ENCODE measurements at places on chromosomes 5 and 9.

GRCh38 chr9:133521122-133522072 lies 3.4 kb downstream of the MYMK start:
- no peak for DNase-seq

DNA sequence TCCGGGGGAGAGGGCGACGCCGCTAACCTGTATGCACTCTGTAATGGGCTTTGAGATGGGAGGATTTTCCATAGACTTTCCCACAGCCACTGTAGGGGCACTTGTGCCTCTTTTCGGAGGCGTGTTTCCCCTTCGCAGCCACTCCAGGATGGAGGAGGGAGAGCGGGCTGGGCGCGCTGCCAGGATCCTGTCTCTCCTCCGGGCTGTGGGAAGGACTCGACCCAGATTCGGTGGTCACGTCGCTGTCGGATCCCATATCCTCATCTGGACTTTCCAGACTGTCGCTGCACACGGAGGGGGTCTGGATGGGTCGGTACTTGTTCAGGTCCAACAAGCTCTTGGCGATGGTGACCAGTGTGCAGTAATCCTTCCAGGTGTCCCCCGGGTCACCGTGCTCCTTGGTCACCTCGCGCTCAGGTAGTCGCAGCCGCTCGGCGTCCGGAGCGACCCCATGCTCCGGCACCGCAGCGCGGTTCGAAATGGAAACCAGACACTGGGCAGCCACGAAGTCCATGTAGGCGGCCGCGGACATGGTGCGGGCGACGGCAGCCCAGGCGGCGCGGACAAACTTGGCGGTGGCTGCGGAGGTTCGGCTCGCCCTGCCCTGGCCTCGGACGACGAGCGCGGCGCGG lies 1.5 kb downstream of the KLF9 start:
- peak; percentile 58 for DNase-seq

- DNase-seq, result no peak
Measured at GRCh38 chr9:72210522-72210921, 61.3 kb downstream of the GDA start.

GRCh38 chr5:171168171-171168570 lies 140.9 kb upstream of the TLX3 start:
- no peak for DNase-seq

DNA sequence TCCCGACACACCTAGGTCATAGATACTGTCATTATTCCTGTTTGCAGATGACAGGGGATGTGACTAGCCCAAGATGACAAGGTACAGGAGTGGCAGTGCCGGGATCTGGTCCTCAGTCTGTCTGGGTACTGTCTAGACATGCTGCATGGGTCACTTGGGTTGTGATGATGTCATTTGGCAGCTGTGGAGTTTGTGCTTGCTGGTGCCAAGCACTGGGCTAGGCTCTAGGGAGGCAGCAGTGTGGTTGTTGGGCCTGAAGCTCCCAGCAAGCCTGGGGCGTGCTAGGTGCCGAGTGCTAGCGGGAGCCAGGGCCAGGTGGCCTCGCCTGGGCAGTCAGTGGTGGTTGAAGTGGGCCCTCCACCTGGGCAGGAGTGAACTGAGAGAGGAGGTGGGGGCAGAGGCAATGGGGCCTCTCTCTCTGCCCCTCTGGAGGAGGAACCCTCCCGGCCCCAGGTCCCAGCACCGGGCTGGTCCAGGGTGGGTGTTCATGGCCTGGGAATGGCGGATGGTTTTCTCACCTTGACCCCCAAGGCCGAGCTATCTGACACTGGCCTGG lies 8.8 kb upstream of the ASB6 start:
- DNase-seq, result no peak

Measured in fibroblast of the conjunctiva (primary cell).